Right lobe of liver (tissue), 6 donors: ENCODE measurements at places on chromosomes 16 and 17. TPM values are rescaled to one million over a fixed set of nuclear protein-coding genes. Genes with fewer than 3 reads are reported as not detected.

Gene SLFN11
- total RNA-seq = 3.4 TPM

DNA sequence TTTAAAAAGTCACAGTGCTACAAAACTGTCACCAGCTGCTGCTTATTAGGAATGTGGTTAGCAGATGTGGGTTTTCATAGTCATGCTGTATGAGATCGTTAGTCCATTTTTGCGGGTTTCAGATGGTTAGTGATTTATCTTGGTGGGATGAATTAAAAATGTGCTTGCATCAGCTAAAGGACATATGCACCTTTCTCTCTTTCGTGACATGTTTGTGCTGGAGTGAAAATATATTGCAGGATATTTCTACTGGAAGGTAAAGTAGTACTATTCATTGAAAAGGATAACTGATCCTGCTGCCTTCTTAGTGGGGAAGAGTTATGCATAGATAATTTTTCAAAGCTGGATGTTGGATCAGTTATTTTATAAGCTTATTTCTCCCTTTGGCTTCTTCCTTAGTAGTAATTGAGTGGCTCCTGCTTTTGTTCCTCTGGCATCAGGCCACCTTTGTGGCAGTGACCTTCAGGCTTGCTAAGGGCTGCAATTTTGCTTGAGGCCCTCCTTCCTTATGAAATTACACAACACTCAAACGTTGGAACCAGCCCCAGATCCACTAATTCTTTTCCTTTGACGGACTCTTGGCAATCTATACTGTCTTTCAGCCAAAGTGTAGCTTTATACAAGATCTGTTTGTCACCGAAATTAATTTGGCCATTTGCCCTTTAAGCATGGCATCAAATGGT lies 7.5 kb upstream of the SNTB2 start:
- peak; percentile 46 for DNase-seq

DNA sequence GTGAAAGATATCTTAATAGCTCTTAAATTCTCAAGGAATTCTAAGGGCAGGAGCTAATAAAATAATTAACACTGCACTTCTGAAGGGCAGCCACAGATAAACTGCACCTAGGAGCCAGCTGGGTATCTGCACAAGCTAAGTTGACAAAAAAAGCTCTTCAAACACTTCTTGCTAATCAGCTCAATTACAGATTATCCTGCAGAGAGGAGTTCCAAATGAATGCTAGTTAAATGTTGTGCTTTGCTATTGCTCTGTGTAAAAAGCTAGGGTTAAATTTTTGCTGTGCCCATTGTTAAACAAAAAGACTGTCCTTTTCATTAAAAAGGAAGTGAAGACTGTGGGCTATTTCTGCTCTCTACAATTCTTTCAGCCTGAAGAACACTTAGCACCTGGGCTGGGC lies 158.5 kb upstream of the SHISA6 start:
- no peak for DNase-seq

DNA sequence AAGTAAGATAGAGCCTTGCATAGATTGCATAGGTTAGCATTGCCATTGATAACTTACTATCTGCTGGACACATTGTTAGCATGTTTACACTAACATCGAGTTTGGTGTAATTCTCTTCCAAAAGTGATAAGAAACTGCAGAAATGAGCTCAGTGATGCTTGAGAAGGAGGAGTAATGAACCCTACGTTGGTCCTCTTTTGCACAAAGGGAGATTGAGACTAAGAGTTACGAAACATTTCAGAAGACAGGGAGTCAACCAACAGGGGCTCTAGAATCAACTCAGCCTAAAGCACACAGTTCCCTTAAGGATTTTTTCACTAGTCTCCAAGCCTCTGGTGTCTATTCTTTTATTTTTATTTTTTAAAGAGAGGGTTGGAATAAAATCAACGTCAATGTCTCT lies 6.8 kb downstream of the CCL7 start:
- no peak for DNase-seq

- DNase-seq = peak; percentile 62
These were observed 8.2 kb downstream of the RHBDF1 start for GRCh38 chr16:63998-64913.

- DNase-seq = no peak
These were observed 654.5 kb downstream of the TOX3 start for GRCh38 chr16:51892293-51893007.
